BJ (cell line): ENCODE measurements at places on chromosomes 2 and 18. TPM values are rescaled to one million over a fixed set of nuclear protein-coding genes. Genes with fewer than 3 reads are reported as not detected.

GRCh38 chr2:233165895-233166661 lies 85.4 kb upstream of the ATG16L1 start:
- DNase-seq, result no peak

GRCh38 chr18:48022531-48023329 lies 92.3 kb upstream of the SMAD2 start:
- no peak for DNase-seq

- DNase-seq, result no peak
Observed at GRCh38 chr2:226411727-226412360, 387.8 kb downstream of the IRS1 start.

DNA sequence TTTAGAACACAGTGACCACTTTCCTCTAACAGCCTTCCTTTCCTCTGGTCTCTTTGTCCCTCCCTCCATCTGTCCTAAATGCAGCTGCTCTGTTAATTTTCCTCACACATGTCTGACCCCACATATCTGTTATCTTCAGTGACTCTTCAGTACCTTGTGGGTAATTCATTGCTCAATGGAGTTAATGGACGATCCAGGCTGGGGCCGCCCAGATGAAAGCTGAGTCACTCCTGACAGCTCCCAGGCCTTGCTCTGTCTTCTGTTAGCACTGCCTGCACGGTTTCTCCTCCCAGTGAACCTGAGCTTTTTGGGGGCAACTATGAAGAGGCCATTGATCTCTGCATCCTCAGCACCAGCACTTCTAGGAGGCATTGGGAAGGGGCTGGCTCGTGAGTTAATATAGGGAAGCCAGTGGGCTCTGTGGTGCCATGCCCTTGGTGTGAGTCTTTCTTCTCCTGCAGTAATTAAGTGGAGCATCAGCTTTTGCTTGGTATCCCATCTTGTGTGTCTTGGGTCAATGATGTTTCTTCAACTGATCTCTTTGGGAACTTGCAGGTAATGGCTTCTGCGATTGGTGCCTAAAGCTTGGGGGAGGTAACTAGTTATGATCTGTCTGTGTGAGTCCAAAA lies 67.3 kb downstream of the SNORC start:
- no peak for DNase-seq

DNA sequence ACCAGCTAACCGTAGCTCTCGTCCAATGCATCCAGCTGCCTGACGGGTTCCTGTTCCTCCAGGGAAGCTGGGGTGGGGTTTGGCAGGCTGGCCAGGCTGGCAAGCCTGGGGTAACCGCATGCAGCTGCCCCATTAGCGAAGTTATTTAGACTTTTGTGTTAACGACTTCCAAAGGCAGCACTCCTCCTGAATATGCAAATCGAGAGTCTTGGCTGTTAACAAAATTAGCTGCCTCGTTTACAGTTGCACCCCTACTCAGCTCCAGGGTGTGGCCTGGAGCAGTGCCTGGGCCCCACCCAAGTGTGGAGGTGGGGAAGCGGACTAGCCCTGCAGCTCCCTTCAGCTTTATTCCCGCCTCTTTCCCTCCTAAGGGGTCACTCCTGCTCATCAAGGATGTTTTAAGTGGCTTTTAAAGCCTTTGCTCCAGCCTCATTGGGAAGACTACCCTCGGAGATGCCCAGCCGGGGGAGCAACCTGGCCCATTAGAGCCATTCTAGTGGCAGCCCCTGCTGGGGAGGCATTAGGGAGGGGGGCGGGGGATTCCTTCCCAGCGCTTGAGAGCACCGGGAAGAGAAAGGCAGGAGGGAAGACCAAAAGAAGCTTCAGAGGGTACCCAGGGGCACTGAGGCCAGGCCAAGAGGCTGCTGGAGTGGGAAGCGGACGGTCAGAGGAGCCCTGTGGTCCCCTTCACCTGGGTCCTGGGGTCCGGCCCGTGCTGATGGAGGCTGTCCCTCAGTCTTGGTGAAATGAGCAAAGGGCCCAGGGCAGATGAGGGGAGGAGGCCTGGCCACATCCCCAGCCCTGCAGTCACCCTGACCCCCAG lies 204.1 kb downstream of the CELF4 start:
- DNase-seq, result no peak

DNA sequence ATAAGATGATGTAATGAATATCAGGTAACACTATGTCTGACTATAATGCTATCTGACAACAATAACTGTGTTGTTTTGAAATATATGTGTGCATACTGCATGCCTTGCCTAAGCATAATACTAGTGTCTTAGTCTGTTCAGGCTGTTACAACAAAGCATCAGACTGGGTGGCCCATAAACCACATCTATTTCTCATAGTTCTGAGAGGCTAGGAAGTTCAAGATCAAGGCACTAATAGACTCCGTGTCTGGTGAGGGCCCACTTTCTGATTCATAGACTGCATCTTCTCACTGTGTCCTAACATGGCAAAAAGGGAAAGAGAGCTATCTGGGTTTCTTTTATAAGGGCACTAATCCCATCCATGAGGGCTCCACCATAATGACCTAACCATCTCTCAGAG lies 80.1 kb downstream of the SUCLG1 start:
- DNase-seq, result no peak

- no peak for DNase-seq
Observed at GRCh38 chr2:86621280-86621943, 2.3 kb downstream of the RNF103 start.

DNA sequence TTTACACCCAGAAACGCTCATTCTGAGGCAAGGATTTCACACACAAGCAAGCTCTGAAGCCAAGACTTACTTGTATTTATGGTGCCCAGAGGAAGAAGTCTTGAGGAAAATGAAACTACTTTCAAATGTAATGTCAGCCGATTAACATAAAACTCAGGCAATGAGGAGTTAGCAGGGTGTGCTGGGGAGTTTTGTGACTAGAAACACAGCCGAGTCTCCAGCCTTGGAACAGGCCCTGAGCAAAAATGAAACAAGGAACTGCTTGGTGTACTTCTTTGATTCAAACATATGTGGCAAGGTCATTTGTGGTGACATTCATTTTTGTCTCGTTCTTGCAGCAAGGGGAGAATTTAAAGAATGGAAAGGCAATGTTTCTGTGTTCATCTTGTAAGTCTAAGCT lies 4.5 kb downstream of the DYTN start:
- DNase-seq, result no peak

- DNase-seq, result no peak
Observed at GRCh38 chr2:83068714-83069113, 1390.4 kb downstream of the SUCLG1 start.

PRSS56 gene
- not detected in 2 replicates for polyA plus RNA-seq

GRCh38 chr2:16832910-16833309 lies 167.3 kb upstream of the CYRIA start:
- DNase-seq, result no peak

GRCh38 chr2:66531155-66531554 lies 96.2 kb downstream of the MEIS1 start:
- no peak for DNase-seq

- DNase-seq, result no peak
Observed at GRCh38 chr2:4465671-4466070, 762.3 kb downstream of the DCDC2C start.

- no peak for DNase-seq
Observed at GRCh38 chr2:170217778-170218251, 39.9 kb downstream of the MYO3B start.

LYPD1 gene
- 9.2 and 9.6 TPM in 2 replicates for polyA plus RNA-seq

DNA sequence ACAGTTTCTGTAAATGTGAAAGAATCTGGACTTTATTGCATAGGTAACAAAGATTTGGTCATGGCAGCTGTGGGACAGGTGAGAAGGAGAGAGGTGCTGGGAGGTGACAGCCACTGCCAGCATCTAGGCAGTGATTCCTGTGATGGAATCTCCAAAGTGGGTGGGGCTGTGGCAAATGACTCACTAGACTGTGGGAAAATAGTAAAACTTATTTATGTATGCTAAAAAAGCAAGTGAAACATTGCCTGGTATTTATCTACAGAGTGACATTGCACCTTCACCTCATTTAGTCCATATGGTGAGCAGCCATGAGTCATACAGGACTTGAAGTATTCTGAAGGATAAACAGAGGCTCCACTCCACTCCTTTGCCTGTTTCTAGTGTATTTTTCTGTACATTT lies 145.3 kb upstream of the MEX3C start:
- DNase-seq, result no peak

- DNase-seq, result no peak
Observed at GRCh38 chr2:26279886-26280285, 35.1 kb downstream of the HADHB start.

GRCh38 chr2:1152375-1152774 lies 201.7 kb downstream of the SNTG2 start:
- DNase-seq, result no peak

DNA sequence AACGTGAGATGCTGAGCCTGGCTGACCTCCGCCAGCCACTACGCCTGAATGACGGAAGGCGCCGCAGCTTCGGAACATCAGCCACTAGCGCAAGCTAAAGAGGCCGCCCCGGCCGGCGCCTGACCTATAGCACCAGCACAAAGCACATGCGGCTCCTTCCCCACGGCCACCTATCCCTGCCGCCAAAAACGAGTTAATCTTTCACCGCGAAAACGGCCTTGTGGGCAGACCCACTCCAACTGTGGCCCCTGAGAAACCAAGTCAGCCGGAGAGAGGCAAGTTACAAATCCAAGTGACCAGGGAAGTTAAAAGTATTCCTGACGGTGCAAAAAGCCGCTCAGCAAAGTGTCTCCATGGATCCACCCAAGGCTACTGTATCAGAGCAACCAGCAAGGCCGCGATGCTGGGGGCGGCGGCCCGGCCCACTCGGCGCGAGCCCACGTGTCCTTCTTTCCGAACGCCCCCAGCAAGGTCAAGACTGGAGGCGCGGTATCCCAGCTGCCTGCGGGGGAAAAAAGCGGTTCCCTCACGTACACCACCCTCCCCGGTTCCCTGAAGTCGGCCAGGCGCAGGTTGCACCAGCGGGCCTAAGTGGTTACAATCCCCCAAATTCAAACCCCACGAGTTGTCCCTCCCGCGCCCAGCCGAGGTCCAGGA lies 575 bp downstream of the HSPD1 start:
- DNase-seq, result no peak

NETO1 gene
- 1.4 and 2.7 TPM in 2 replicates for polyA plus RNA-seq

GRCh38 chr2:26583381-26583911 lies 57.7 kb downstream of the CIB4 start:
- no peak for DNase-seq

- DNase-seq, result no peak
Observed at GRCh38 chr2:180124273-180125139, 117.4 kb upstream of the CWC22 start.

GRCh38 chr2:5914811-5915611 lies 222.8 kb downstream of the SOX11 start:
- no peak for DNase-seq

GRCh38 chr2:41206004-41206403 lies 754.1 kb upstream of the SLC8A1 start:
- DNase-seq, result no peak

DNA sequence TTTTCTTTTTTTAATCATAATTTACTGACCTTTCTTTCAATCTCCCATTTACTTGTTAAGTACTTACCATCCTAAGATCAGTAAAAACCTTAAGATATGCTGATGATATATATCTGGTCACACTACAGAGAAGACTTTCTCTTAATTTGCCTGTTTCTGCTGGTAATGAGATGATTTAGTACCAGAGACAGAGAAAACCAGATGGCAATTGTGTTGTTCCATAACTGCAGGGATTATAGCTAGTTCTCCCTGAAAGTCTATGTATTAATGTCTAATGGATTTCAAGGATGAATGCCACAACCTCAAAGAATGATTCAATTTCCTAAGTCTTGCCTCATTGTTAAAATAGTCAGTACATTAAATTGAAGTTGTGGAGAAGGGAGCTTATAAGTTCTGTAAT lies 40.3 kb downstream of the SNTG2 start:
- DNase-seq, result no peak

CEBPZOS gene
- 24.6 and 40.0 TPM in 2 replicates for polyA plus RNA-seq

DNA sequence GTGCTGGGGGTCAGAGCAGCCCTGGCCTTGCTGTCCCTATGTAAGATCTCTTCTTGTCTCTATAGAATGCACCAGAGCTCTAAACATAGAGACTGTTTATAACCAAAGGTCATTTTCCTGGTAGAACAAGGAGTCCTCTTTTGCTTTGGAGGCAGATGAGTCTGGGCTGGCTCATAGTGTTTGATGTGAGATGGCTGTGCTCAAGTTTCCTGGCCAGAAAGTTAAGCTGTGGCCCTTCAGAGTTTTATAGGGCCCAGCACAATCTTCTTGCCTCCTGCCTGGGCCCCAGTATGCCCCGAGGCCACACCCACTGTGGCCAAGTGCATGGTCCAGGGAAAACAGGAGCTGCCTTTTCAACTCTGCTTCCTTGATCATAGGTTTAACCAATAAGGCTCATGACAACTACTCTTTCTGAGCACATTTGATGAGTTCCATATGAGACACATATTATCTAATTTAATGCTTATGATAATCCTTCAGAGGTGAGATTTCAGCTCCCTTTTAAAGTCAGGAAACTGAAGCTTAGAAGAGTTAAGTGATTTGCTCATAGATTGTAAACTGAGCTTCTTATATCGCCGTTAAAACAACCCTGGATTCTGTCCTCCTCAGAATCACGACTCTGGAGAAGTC lies 66.3 kb downstream of the MYCN start:
- no peak for DNase-seq

IL1RN gene
- not detected in 2 replicates for polyA plus RNA-seq

ECEL1 gene
- polyA plus RNA-seq, result not detected in 2 replicates
